NCI-H774 (cell line): ENCODE measurements at places on chromosomes 6 and 20.
A peak's percentile ranks its signal among the peaks of the same experiment; 100 is the strongest.

- no peak for DNase-seq
These were observed 49.8 kb downstream of the ZDHHC14 start for GRCh38 chr6:157430834-157431233.

- peak; percentile 52 for DNase-seq
These were observed 266.2 kb downstream of the TENT5A start for GRCh38 chr6:81486234-81486633.

GRCh38 chr20:53395188-53395923 is 198.3 kb downstream of the ZNF217 start:
- no peak for DNase-seq

GRCh38 chr6:113381959-113382358 is 475.2 kb upstream of the MARCKS start:
- peak; percentile 27 for DNase-seq

DNA sequence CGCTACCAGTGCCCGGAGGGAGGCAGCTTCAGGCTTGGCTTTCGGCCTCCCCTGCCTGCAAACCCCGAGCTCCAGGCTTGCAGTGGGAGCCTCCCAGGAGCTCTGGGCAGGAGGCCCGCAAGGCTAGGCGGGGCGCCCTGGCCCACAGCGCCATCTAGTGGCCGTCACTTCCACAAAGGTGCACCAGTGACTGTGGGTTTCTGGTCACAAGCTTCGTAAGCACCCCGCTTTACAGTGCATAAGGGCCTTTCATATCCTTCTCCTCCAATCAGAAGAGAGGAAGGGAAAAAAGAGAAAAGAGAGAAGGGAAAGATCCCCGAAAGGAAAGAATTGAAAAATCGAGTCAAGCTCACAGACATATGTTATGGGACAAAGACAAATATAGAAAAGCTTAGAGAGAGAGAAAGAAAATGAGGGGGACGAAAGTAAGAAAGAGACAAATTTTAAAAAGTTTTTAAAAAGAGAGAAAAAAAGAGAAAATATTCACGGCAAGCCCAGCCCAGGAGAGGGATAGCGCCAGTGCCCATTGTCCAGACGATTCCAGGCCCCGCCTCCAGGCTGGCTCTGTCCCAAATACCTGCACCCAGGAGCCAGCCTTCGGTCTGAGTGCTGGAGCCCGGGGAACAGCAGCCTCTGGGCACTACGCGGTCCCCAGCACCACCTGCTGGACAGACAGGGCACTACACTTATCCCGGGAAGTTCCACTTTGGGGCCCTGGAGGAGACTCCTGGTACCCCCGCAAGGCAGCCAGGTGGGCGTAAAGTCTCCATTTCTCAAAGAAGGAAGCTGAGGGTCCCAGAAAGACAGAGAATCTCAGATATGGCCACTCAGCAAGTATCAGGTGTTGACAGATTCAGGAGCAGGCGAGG is 207.1 kb downstream of the PREX1 start:
- DNase-seq, result peak; percentile 71

DNA sequence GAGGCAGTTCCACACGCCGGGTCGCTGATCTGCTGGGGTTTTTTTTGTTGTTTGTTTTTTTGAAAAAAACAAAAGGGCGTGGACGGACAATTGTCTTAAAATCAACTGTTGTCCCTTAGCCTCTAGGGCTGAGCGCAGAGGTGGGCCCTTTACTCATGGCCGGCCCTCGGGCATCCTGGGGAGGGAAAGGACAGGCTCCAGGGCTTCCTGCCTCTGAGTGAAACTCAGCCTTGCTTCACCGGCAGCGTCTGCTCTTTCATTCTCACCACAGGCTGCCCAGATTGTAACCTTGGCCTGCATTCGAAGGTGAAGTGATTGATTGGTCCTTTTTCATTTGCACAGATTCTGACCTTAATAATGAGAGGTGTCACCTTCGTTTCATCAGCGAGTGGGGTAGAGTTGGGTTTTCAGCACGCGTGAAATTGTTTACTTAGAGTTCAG is 797 bp downstream of the SMIM13 start:
- no peak for DNase-seq

GRCh38 chr6:108287373-108287772 is 7.5 kb upstream of the AFG1L start:
- DNase-seq, result no peak

- no peak for DNase-seq
These were observed 41.0 kb downstream of the CYP24A1 start for GRCh38 chr20:54132612-54133433.

DNA sequence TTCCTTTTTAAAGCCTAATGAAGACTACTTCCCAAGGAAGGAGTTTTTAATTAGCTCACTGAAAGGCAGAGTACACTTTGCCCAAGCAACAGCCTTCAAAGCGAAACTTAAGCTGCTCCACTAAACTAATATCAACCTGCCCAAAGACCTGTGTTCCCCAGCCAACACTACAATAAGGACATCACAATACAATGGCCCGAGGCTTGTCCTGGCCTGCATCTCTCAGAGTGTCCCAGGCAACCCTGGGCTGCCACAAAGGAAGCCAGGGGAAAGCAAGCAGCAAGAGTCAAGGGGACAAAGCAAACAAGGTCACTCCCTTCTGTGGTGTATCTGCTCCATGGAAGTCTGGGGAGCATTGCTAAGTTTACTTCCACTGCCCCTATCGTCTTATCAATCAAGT is 52.3 kb downstream of the PIGU start:
- no peak for DNase-seq

DNA sequence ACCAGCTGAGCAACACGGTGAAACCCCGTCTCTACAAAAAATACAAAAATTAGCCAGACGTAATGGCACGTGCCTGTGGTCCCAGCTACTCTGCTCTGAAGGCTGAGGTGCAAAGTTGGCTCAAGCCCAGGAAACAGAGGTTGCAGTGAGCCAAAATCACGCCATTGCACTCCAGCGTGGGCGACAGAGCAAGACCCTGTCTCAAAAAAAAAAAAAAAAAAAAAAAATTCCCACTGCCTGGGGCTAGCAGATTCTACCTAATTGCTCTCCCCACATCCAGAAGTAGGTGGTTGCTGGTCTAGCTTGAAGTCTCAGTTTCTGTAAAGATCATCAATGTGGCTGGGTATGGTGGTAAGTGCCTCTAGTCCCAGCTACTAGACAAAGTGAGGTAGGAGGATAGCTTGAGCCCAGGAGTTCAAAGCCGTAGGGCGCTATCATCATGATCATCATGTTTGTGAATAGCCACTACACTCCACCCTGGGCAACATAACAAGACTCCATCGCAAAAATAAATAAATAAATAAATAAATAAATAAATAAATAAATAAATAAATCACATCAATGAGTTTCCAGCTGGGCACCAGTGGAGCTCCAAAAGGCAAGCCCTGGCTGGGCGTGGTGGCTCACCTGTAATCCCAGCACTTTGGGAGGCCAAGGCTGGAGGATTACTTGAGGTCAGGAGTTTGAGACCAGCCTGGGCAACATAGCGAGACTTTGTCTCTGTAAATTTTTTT is 6.3 kb upstream of the AP5S1 start:
- no peak for DNase-seq

DNA sequence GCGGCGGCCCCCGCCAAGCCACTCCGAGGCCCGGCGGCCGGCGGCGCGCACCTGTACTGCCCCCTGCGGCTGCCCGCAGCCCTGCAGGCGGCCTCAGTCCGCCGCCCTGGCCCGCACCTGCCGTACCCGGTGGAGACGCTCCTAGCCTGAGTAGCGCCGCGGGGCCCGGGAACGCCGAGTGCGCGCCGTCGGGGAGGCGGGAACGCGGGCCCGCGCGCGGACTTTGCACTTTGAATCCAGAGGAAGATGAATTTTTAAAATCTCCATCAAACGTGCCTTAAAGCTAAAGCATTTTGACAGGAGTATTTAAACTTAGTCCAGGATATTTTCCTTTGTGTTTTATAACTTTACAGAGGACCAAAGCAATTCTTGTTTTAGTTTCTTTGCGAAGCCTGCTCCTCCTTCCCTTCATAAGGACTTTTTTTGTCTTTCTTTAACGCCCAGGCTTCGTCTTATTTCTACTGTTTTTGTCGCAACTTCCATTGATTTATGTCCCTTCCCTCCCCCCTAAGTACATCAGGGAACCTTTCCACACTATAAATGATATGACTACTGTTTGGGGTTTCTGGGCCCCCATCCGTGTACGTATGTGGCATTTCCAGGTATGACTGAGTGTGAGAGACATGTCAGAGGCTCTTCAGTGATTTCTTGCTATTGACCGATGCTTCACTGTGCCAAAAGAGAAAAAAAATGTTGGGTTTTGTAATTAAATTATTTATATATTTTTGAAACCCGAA is 2.0 kb downstream of the FOXQ1 start:
- no peak for DNase-seq

DNA sequence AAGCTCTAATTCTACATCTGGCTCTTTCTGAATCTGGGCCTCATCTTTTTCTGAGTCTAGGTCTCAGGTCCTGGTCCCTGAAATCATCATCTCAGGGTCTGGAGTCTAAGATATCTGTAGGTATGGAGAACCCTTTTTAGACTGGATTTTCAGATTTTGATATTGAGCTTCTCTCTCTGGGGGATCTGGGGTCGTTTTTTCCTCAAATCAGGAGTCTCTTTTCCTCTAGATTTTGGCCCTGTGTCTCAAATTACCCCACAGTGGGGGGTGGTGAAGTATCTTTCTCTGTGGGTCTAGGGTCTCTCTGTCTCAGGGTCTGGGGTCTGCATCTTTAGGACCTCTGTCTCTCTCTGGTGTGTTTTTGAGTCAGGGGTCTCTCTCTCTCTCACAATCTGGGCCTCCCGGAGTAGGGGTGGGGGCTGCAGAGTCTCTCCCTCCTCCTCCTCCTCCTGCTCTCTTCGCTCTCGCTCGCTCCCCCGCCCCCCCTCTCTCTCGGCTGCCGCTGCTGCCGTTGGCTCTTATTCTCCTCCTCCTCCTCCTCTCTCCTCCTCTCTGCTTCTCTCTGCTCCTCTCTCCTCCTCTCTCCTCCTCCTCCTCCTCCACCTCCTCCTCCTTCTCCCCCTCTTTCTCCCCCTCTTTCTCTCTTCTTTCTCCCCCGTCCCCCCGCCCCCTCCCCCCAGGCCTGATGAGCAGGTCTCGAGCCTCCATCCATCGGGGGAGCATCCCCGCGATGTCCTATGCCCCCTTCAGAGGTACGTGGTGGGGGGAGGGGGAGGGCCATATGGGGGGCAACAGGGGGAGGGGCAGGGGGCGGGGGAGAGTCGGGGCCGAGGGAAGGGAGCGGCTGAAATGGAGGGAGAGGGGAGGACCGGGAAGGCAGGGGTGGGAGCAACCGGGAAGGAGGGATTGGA is at the start of gene SYNGAP1:
SYNGAP1 (plus strand) TSS at position 486 of the 911 bp plus-strand sequence; CDS start at position 686, 200 bp downstream.
- DNase-seq, result no peak

DNA sequence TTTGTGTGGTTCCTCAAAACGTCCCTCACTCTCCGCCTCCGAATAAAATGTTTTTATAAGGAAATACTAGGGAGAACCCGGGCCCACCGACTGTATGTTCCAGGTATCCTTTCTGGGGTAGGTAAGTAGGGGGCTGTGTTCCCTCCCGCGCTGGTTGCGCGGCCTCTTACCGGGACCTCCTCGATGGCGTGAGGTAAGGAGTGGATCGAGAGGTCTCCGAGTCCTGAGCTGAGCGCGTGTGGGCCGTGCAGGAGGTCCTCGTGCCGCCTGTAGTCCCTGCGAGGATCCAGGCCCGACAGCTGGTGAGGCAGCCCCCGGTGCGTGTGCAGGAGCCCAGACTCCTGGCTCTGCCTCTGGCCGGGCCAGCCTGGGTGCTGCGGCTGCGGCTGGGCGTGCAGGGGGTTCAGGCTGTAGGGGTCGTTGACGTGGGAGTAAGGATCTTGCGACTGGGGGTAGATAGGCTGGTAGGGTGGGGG is 5.1 kb downstream of the TFAP2A start:
- no peak for DNase-seq
